ENCODE measurements at places on chromosomes 2 and 18. TPM values are rescaled to one million over a fixed set of nuclear protein-coding genes. Genes with fewer than 3 reads are reported as not detected.
A peak's percentile ranks its signal among the peaks of the same experiment; 100 is the strongest.

- no peak for DNase-seq
These were observed 26.9 kb upstream of the INSIG2 start for GRCh38 chr2:118061135-118061955.

DNA sequence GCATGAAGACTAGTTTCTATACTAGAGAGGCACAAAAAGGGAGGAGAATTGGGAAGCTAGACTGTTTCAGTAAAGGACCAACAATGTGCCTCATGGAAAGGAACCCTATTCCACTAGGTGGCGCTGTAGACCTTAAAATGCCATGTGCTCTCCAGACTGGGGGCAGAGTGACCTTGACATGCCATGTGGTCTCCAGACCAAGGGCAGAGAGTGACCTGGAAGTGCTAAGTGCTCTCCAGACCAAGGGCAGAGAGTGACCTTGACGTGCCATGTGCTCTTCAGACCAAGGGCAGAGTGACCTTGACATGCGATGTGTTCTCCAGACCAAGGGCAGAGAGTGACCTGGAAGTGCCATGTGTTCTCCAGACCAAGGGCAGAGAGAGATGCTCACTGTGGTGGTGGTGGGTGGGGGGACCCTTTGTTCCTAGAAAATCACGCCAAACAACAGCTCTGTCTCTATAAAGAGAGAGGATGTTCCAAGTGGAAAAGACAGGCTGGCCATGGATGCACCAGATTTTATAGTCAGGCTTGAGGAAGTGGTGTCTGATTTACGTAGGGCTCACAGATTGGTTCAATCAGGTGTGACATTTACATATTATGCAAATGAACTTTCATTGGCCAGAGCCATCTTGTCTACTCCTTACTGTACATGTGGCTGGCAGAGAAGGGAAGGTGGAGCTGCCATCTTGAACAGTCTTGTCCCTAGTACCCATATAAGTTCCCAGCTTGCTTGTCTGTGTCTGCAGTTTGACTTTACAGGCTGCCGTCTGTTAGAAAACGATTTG lies 344.0 kb upstream of the DDX18 start:
- no peak for DNase-seq

DNA sequence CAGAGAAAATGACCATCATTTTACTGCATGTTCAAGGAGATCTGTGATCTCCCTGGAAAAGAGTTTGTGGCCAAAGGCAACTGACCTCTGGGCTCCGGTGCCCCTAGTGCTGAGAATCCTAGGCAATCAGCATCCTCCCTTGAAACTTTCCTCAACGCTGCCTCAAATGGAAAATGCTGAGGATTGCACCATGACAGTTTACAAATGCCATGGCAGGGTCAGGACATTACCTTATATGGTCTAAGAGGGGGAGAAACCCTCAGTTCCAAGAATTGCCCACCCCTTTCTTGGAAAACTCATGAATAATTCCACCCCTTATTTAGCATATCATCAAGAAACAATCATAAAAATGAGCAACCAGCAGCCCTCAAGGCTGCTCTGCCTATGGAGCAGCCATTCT lies 48.3 kb downstream of the ALPK2 start:
- DNase-seq, result no peak

GRCh38 chr18:78643004-78643403 lies 336.6 kb upstream of the SALL3 start:
- no peak for DNase-seq

DNA sequence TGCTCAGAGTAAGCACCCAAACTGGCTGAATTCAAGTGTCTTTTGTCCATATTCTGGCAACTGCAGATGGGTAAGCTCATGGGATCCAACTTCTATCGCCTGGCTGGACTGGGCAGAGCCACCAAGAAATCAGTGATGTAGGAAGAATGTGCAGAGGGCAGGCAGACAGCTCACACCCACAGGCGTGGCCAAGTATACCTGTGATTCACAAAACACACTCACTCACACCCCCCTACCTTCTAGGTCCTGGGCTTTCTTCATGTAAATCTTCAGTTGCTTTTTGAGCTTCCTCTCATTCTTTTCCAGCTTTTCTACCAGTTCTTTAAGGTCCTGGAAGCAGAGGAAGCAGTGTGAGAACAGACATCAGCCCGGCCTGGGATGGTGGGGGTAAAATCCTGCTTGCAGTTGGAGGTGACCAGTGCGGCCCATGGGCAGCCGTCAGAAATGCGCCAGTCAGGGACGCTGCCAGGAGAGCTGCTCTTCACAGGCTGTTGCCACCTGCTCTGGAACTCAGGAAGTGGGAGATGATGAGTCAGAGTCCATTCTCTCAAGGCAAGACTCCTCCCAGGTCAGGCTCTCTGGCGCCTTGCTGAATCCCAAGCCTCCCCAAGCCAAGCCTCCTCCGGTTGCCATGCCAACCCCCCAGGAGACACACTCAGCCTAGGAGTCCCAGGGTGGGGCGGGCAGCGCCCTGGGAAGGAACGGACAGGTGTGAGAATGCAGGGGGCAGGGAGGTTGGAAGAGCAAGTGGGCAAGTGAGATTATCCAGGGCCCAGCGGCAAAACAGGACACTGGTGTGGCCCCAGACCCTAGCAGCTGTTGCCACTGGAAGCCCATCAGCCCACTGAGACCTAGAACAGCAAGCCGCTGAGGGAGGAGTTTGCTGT lies 36.2 kb upstream of the ACAA2 start:
- DNase-seq, result no peak

Gene SIX3
- not detected for total RNA-seq

DNA sequence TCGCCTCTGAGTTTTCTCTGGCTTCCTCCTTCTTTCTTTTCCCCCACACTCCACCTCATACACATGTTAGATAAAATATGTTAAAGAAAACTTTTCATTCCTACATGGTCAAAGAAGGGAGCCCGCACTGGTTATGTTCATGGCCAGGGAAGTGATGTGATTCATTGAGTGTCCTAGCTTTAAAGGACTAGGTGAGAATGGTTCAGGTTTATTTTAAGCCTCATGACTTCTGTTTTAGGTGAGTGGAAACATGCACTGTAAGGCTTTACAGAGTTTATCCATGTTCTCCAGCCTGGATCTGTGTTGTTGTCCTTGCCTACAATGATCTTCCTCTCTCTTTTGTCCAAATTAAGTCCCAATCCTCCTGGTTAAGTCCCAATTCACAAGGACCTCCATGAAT lies 56.5 kb downstream of the RASGRP3 start:
- no peak for DNase-seq

Gene SAG
- total RNA-seq, result under 0.01 TPM

Gene SCYGR2
- not detected for total RNA-seq

- no peak for DNase-seq
These were observed 28.9 kb downstream of the BIN1 start for GRCh38 chr2:127078028-127078427.

DNA sequence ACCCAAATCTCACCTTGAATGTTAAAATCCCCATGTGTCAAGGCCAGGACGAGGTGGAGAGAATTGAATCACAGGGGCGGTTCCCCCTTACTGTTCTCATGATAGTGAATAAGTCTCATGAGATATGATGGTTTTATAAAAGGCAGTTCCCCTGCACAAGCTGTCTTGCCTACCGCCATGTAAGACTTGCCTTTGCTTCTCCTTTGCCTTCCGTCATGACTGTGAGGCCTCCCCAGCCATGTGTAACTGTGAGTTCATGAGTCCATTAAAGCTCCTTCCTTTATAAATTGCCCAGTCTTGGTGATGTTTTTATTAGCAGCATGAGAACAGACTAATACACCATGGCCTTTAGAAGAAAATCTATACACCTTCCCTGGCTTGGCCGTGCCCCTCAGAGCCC lies 7.4 kb upstream of the MBP start:
- DNase-seq, result no peak

DNA sequence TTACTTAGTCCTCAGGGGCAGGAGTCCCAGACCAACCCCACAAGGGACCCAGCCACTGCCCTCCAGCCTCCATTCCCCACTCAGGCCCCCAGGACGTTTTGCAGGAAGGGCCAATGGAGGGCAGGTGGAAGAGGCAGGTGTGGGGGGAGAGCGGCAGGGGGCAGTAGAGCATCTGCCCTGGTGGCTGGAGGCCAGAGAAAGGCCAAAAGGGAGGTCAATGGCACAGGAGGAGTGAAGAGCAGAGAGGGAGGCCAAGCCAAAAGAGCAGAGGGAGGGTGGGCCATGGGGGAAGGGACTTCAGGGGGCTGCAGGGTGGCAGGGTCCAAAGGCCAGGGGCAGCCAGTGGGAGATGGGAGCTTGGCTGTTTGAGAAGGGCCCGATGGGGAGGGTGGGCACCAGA lies 17.3 kb upstream of the GPR55 start:
- DNase-seq, result no peak

Gene SPEG
- total RNA-seq, result not detected

DNA sequence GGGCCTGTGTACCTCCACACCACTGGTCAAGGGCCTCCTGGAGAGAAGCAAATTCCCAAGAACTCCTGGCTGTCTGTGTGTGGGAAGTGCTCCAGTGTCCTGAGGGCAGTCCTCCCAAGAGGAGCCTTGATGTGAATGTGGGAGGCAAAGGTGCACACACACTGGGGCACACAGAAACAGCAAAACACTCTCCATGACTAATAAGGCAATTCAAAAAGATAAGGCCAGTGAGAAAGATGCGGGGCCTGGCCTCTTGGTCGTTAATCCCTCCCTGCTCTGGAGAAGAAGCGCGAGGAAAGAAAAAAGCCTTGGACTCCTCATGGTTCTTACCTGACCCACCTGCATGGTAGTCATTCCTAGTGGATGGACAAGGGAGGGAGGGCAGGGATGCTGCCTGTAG lies 373.2 kb downstream of the SLC4A3 start:
- DNase-seq, result no peak

DNA sequence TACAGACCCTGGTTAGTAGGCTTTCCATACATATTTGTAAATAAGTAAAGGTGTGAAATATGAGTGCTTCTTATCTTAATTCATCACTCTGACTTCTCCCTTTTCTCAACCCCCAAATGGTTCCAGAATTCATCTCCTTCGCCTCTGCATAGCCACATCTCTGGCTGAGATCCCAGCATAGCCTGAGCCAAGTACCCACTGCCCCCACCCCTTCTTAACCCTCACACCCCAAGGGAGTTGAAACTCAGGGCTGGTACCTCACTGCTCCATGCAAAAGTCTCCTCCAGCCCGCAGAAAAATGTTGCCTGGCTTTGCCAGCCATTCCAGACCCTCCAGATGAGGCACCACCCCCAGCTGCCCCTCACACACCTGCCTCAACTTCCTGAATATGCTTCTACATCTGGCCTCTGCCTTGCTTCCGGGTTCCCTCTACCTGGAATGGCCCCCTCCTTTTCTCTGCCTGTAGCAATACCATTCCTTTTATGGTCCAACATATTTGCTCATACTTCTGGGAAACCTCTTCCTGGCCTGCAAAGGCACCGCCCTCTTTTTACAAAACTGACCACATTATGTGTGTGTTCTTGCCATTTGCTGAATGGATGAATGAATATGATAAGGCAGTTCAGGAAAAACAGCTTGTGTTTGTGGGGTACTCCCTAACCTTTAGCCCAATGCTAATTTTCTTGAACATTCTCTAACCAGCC lies 112.8 kb downstream of the CELF4 start:
- DNase-seq, result no peak

DNA sequence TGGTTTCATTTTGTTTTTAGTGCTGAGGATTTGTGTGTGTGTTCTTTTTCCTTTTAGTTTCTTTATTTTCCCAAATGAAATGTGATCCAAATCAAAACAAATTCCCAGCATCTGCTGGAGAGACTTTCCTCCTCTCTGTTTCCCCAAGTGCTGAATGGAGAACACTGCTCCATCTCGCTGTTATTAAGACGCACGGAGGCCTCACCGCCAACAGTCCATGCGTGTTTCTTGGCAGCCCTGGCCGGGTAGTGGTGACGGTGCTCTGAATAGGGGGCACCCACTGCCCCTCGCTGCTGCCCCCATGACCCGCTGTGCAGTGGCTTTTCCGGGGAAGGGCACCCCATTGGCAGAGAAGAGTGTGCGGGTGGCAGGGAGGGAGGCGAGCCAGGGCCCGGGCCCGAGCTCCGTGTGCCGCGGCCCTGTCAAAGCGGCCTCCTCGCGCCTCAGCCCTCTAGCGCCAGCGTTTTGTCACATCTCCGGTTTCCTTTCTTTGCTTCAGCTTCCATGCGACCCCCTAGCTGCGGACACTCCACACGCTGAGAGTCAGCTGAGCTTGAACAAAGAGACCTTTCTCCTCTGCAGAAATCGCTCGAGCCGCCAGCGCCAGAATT lies 473.7 kb upstream of the SALL3 start:
- no peak for DNase-seq

- no peak for DNase-seq
These were observed 15.8 kb upstream of the IER3IP1 start for GRCh38 chr18:47191961-47192360.

DNA sequence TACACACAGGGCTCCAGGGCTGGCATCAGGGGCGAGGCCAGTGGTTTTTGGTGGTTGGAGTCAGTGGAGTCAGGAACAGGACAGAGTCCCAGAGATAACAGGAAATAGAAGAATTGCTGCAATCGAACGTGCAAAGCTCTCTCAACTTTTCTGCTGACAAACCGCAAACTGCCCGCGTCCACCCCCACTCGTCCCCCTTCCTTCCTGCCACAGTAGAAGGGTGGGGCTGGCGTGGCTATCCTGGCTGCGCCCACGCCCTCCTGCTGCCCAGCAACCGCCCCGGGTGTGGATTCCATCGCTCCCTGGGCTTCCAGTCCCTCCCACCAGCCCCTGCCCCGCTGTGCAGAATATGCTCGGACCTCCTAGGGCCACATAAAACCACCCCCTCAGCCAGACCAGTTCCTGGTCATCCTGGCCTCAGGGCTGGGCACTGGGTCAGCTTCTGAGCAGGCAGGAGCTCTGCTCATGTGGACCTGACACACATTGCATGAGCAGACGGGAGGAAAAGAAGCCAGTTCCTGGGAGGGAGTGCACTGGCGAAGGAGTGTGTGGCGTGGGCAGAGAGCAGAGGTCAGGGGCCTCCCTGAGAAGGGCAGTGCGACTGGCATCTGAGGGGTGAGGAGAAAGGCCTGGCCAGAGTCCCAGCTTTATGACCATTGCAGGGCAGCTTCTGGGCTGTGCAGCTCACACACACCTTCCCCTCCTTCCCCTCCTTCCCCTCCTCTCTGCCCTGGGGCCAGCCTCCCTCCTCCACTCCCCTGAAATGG lies 85.4 kb upstream of the ATG16L1 start:
- peak; percentile 41 for DNase-seq

GRCh38 chr2:102512161-102512560 lies 39.1 kb downstream of the SLC9A4 start:
- DNase-seq, result no peak

- no peak for DNase-seq
These were observed 317.3 kb upstream of the THUMPD2 start for GRCh38 chr2:40096360-40096759.

DNA sequence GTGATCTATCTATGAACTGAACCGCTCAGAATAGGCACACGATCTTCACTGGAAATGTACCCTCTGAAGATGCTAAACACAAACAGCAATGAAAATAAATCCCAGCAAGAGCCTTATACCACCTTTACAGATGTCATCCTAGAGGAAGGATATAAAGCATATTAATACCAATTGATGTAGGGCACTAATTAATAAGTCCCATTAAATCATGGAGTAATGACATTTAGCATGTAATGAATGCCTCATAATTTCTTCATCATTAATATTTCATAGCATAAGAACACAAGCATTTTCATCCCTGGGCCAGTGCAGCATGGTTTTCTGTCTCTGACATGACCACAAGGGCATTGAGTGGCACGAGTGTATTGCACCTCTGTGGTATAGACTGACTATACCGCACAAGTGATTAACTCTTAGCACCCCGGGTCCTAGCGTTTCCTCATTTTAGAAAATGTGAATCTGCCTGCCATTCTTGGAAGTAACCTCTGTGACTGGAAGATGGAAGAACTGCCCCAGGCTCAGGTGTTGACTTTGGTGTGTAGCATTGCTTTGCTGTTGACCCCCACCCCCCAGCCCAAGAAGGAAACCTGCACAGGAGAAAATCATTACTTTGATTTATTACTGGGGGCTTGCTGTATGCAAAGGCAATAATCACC lies 1.4 kb upstream of the TMEM178A start:
- DNase-seq, result no peak

Gene PRSS56
- not detected for total RNA-seq

Gene PIEZO2
- 343 TPM for total RNA-seq

Gene HOXD12
- not detected for total RNA-seq
